Activated T-helper 2 cell treated with anti-CD3 and anti-CD28 coated beads, Interferon-gamma antibody, Interleukin-2, Interleukin-4, amounts not matched to agents 10 μg/mL and 5 μg/mL and 100 μg/mL, durations not matched to agents 14 hours and 24 hours and 36 hours (primary cell): ENCODE measurements at places on chromosomes 12 and 14. TPM values are rescaled to one million over a fixed set of nuclear protein-coding genes. Genes with fewer than 3 reads are reported as not detected.

The VDR gene
- 312 and 317 TPM in 2 replicates for total RNA-seq

DNA sequence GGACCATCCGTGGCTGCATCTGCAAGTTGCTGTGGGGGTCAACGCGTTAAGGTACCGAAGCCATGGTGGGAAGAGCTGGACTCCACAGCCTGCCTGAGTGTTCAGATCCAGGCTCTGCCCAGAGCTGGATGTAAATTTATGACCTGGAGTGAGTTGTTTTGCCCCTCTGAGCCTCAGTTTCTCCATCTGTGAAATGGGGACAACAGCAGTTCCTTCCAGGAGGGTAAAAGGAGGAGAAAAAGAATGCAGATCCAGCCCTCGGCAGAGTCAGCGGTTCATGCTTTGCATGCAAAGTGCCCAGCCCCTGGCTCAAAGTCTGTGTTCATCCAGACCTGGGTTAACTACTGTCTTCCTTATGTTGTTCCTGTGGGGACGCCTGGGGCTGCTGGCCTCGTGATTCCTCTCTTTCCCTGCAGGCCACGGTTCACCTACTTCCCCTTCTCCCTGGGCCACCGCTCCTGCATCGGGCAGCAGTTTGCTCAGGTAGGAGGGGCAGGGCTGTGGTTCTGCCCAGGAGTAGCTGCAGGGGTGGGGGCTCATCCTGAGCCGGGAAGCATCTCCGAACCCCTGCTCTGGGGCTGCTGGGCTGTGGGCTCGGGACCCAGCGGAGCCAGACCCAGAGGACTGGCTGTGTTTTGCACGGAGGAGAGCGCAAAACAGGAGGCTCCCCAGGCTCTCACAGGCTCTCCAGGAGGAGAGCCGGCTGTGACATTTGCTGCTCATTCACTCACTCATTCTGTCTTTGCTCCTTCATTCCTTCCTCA, 41.9 kb downstream of the CYP46A1 start:
- DNase-seq = no peak
- H3K27me3 ChIP-seq = peaks cover 12% of the 10 kb centered on the region
- no peak overlapping the region for H3K4me3 ChIP-seq
- no peaks in the 10 kb centered on the region for H3K36me3 ChIP-seq
- H3K27ac ChIP-seq = no peak overlapping the region

DNA sequence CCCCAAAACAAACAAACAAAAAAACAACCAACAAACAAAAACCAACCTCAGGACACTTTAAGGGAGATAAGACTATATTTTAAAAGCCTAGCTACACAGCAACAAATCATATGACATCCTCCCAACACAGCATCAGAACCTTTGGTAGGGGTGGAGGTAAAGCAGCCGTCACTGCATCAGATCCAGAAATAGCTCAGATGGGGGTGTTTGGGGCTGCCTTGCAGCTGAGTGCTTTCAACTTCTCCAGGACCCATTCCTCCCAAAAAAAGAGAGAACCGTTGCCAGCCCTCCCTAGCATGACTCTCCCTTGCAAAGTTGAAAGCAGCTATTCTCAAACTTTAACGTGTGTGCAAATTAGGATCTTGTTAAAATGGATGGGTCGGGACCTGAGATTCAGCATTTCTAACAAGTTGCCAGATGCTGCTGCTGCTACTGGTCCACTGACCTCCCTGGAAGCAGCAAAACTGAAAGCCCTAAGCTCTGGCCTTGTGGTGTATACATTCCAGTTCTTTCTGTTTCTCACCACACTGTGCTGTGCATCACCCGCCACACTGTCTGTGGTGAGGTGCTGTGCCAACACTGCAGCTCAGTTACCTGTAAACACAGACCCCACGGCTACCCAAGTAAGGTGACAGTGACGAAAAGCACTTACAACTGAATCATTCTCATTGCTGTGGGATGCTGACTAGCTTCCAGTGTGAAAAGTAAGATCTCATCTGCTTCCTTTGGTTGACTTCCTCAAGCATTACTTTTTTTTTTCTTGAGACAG, 54.0 kb downstream of the SLC38A1 start:
- peaks cover 87% of the 10 kb centered on the region for H3K4me1 ChIP-seq
- H3K4me3 ChIP-seq = peak overlapping the region; percentile 77
- H3K27me3 ChIP-seq = no peaks in the 10 kb centered on the region
- peaks cover 72% of the 10 kb centered on the region for H3K36me3 ChIP-seq
- peak; percentile 81 for DNase-seq
- peak overlapping the region; percentile 99 for H3K27ac ChIP-seq

The AQP5 gene
- not detected in 2 replicates for total RNA-seq

The PLA2G1B gene
- total RNA-seq = not detected in 2 replicates

DNA sequence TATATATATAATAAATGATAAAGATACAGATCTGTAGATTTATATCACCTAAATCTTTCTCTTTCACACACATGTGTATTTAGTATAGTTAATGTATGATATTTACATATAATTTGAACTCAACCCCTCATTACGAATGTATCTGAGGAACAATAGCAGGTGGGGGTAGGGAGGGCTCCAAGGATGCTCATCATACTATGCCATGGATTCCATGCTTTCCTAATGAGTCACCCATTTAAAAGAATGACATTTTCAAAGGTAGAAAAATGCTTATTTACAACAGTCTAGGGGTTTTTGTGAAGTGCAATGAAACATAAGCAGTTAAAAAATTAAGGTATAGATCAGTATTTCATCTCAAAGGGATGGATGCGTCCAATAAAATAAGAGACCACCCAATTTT, 181.6 kb downstream of the SOX5 start:
- no peak overlapping the region for H3K27ac ChIP-seq
- H3K4me3 ChIP-seq = no peak overlapping the region
- H3K27me3 ChIP-seq = no peaks in the 10 kb centered on the region

GRCh38 chr12:93624595-93625294, 52.3 kb downstream of the SOCS2 start:
- H3K4me1 ChIP-seq = peaks cover 8% of the 10 kb centered on the region
- H3K4me3 ChIP-seq = no peak overlapping the region
- no peaks in the 10 kb centered on the region for H3K36me3 ChIP-seq
- peaks cover 3% of the 10 kb centered on the region for H3K27me3 ChIP-seq
- H3K27ac ChIP-seq = no peak overlapping the region
- DNase-seq = no peak

- no peak for DNase-seq
- peaks cover 20% of the 10 kb centered on the region for H3K4me1 ChIP-seq
- no peaks in the 10 kb centered on the region for H3K27me3 ChIP-seq
- no peak overlapping the region for H3K4me3 ChIP-seq
- no peak overlapping the region for H3K27ac ChIP-seq
Measured at GRCh38 chr12:93090731-93091172, 161.7 kb upstream of the EEA1 start.

DNA sequence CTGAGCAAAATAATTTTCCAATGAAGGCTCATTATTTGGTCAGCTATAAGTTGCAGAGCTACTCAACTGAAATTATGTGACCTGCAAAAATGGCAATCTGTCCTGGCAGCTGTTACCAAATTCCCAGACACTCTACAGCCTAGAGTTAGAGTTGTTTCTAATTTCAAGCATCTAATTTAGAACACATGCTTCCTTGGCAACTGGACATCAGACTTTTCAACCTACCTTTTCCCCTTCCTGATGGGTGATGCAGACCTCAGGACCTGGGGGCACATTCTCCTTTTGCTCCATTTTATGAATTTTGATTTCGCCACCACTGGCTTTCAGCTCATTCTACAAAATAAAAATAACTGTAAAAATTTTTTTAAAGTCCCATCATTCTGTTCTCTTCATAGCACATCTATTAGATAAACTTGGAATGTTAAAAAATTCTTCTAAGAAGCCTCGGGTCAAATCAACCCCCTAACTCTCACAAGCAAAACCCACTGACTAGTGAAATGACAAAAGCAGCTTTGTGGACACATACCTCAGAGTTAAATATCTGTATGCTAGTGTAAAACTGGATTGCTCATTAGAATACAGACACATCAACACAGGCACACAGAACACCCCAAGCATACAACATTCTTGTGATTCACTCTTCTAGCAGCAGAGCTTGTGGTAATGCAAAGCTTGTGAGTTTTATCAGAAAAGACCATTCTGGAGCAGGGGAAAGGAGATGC, 33.5 kb upstream of the CERS5 start:
- no peak overlapping the region for H3K4me3 ChIP-seq
- peaks cover 94% of the 10 kb centered on the region for H3K36me3 ChIP-seq
- peak overlapping the region; percentile 3 for H3K27ac ChIP-seq
- H3K4me1 ChIP-seq = peaks cover 27% of the 10 kb centered on the region

The SRRM4 gene
- not detected in 2 replicates for total RNA-seq

The HOXC11 gene
- total RNA-seq = not detected in 2 replicates

DNA sequence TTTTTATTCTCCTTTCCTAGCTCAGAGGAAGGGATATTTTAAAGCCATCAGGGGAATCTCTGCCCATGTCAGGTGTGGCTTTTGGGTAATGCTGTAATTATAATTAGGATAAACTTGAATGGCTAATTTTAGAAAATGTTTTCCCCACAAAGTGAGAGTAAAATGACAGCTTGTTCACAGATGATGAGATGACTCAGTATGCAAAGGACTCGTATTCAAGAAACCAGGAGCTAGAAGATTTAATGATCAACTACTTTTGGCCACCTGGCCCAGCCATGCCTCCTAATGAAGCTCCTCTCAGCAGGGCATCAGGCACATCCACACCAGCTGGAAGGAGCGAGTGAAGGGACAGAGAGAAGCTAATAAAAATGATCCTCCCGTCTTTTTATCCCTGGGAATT, 29.0 kb upstream of the PLEKHG7 start:
- DNase-seq = no peak
- H3K27ac ChIP-seq = no peak overlapping the region
- no peaks in the 10 kb centered on the region for H3K4me1 ChIP-seq
- no peaks in the 10 kb centered on the region for H3K27me3 ChIP-seq

DNA sequence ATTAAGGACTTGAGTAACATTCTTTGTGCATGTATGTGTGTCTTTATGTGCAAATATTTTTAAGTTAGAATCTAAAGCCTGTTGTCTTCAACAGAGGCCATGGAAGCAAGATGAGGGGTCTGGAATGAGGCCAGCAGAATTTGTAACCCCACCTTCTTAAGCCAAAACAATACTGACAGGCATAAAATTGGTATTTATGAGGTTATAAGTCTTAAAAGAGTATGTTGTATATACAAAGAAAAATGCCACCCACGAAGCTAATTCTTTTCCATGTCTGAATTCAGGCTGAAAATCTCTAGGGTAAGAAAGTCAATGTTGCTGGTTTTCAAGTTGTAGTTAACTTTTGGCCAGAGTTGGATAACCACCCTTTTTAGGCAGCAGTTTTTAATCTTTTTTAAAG, 86.2 kb upstream of the TMTC1 start:
- DNase-seq = no peak
- no peak overlapping the region for H3K4me3 ChIP-seq
- H3K4me1 ChIP-seq = no peaks in the 10 kb centered on the region

The EVL gene
- total RNA-seq = 255 TPM in 2 replicates

GRCh38 chr12:98955284-98955683, 310.2 kb downstream of the APAF1 start:
- no peak overlapping the region for H3K27ac ChIP-seq
- no peaks in the 10 kb centered on the region for H3K27me3 ChIP-seq
- H3K36me3 ChIP-seq = no peaks in the 10 kb centered on the region
- no peak overlapping the region for H3K4me3 ChIP-seq
- no peaks in the 10 kb centered on the region for H3K4me1 ChIP-seq
- no peak for DNase-seq

DNA sequence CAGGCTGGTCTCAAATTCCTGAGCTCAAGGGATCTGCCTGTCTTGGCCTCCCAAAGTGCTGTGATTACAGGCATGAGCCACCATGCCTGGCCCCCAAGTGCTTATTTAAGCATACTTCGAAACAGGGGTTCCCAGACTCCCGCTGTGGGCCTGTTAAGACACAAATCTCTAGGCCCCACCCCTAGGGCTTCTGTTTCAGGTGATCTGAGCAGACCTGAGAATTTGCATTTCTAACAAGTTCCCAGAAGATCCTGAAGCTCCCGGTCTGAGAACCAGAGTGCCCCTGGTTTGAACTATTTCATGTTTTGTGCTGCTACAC, 25.0 kb downstream of the GCH1 start:
- H3K27me3 ChIP-seq = no peaks in the 10 kb centered on the region
- H3K27ac ChIP-seq = no peak overlapping the region
- peaks cover 33% of the 10 kb centered on the region for H3K36me3 ChIP-seq
- no peak for DNase-seq
- H3K4me3 ChIP-seq = no peak overlapping the region

DNA sequence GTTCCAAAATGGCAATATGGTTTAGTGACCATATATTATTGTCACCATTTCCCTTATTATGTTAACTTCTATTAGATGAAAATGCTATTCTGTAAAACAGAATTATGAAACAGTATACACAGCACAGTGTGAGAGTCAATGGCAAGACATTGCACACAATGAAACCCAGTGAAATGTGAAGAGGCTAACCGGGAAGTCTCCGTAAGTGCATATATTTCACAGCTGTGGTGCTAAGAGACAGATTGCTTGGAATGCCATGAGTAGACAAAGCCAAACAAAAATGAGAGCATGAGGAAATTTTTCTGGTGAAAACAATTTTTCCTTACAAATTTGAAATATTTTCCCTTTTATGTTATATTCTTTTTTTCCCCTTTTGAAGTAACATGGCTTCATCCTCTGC, 49.4 kb downstream of the DYRK2 start:
- H3K27ac ChIP-seq = peak overlapping the region; percentile 55
- H3K4me1 ChIP-seq = peaks cover 46% of the 10 kb centered on the region
- peaks cover 49% of the 10 kb centered on the region for H3K27me3 ChIP-seq

DNA sequence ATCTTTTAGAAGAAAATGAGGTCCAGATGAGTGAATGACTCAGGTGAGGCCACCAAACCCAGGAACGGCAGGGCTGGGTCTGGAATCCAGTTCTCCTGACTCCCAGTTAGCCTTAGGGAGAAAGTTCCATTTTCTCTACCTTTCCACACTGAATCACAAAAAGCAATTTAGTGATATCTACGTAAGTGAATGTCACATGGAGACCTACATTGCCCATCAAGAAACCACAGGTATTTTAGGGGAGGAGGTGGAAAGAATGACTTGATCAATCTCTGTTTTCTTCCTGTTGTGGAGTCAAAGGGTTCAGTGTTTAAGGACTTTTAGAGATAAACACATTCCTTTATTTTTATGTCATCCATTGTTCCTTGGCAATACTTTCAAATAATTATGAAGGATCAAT, 106.9 kb upstream of the PTPRB start:
- DNase-seq = no peak
- H3K27ac ChIP-seq = no peak overlapping the region
- H3K27me3 ChIP-seq = peaks cover 7% of the 10 kb centered on the region
- H3K4me1 ChIP-seq = no peaks in the 10 kb centered on the region

The CDH24 gene
- total RNA-seq = 1.4 and 2.1 TPM in 2 replicates

GRCh38 chr14:64569138-64569631, 19.4 kb downstream of the PPP1R36 start:
- H3K4me1 ChIP-seq = no peaks in the 10 kb centered on the region
- no peaks in the 10 kb centered on the region for H3K36me3 ChIP-seq
- H3K27me3 ChIP-seq = peaks cover 27% of the 10 kb centered on the region
- no peak overlapping the region for H3K27ac ChIP-seq
- H3K4me3 ChIP-seq = no peak overlapping the region
